ENCODE measurements at places on chromosomes 1 and 21.

GRCh38 chr1:32221581-32221979 is 573 bp downstream of the TMEM234 start:
- no peak for DNase-seq

DNA sequence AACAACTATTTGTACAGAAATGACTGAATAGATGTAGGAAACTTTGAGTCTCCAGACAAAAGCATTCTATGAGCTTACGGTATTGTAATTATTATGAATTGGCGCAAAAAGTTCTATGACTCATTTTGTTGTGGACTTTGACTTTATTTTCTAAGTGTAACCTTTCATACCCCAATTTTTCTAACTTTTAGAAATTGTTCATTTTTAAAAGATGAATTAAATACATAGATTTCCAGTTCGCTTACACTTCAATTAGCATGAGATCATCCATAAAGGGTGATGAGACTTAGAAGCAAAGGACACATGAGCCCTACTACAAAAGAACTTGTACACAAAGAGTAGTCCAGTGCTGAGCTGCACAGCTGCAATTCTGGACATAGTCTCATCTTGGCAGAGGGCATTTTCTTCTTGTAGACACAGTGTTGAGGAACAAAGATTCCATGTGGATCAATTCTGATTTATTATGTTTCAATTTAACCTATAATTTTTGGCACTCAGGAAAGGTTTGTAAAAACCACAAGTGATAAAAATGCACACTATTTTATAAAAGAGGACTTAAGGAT is 431.1 kb downstream of the LRRIQ3 start:
- DNase-seq, result no peak

GRCh38 chr1:203564024-203564423 is 62.6 kb upstream of the ATP2B4 start:
- DNase-seq, result peak; percentile 25

GRCh38 chr1:68234094-68234493 is 1.8 kb upstream of the WLS start:
- DNase-seq, result no peak

- no peak for DNase-seq
These were observed 82.7 kb downstream of the NOS1AP start for GRCh38 chr1:162151900-162152829.

DNA sequence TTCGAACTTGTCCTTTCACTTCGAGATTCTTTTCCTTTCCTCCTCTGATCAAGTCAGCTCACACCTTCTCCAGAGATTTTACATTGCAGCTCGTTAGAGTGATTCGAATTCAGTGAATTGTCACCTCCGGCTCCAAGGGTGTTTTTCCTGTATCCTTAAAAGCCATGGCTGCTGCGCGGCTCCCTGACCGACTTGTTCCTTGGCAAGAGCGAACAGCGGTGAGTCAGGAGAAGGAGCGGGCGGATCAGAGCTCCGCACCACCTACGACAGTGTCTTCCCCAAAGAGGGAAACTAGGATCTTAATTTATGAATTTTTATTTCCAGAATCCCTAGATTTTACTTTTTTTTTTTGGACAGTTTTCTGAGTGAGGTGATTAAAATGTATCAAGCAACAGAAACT is 204.4 kb upstream of the ADGRL2 start:
- no peak for DNase-seq

- no peak for DNase-seq
These were observed 351.9 kb upstream of the CAMK1G start for GRCh38 chr1:209231476-209232156.

- DNase-seq, result no peak
These were observed 152.9 kb downstream of the PGBD5 start for GRCh38 chr1:230273141-230273710.

DNA sequence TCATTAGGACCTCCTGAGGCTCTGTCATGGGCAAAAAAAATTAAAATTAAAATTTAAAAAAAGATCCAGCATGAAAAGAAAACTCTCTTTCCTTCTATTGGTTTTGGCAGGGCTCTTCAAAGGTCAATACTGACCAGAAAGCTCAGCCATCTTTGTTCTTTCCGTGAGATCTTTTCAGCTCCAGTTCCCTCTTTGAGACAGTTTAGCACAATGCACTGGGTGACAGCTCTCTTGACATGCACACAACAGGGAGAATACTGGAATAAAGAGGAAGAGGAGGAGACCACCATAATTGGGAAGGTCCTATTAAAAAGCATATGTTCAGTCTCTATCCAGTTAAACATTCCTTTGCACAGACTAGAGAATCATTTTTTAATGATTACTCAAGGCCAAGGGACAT is 6.3 kb downstream of the LIX1L start:
- DNase-seq, result no peak

DNA sequence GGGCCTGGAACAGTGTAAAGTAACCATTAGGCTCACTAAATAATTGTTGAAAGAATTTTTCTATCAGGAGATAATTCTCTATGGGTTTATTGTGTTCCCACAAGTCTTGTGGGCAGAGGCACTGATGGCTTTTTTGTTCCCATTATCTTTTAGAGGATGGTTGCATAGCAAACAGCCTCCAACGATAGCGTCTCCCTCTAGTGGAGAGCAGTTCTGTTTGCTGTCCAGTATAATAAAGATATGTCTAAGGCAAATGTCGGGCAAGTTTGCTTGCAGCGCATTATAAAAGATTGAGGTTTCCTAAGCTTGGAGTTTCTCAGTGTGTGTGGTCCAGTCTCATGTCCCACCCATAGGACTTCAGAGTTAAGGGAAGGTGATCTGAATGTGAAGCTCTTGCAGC is 1.3 kb upstream of the SLC6A17 start:
- DNase-seq, result peak; percentile 9
